ENCODE measurements at places on chromosomes 2 and 18.

DNA sequence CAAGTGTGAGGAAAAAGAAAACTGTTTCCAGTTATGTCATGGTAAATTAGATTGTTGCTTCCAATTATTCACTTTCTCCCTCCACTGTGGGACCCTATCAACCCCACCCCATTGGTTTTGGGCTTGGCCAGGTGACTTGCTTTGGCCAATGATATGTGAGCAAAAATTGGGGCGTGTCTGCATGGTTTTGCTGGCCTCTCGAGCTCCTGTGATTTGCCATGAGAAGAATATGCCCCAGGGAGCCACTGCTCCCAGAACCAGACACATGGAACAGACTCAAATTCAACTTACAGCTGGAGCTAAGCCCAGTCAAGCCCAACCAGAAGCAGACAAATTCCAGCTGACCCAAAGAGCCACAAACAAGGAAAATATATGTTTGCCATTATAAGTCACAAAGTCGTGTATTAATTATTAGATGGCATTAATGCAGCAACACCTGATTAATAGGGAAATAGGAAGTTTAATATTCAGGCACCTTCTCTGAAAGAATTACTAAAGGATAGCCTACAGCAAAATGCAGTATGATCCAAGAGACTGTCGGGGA lies 248.9 kb downstream of the ANAPC1 start:
- DNase-seq, result no peak

DNA sequence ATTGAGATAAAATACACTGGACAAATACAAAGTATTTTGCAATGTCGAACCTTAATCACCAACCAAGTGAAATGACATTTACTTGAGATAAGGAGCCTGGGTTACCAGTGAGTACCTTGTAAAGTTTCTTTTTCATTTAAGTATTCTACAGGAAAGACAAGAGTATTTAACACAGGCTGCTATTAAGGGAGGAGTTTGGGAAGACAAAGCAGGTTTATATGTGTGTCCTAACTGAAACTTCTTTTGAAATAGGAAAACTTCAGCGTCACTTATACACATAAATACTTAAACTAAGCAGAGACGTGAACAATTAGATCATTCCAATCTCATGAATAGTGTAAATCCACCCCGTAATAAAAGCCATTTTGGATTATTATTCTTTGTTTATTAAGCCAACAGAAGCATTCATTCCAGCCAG lies 126.7 kb upstream of the CYP26B1 start:
- DNase-seq, result no peak

GRCh38 chr18:71673498-71673897 lies 870.6 kb downstream of the CBLN2 start:
- no peak for DNase-seq

- no peak for DNase-seq
Observed at GRCh38 chr2:238947920-238948710, 100.2 kb downstream of the TWIST2 start.
